ENCODE measurements at places on chromosomes 7 and 10.

DNA sequence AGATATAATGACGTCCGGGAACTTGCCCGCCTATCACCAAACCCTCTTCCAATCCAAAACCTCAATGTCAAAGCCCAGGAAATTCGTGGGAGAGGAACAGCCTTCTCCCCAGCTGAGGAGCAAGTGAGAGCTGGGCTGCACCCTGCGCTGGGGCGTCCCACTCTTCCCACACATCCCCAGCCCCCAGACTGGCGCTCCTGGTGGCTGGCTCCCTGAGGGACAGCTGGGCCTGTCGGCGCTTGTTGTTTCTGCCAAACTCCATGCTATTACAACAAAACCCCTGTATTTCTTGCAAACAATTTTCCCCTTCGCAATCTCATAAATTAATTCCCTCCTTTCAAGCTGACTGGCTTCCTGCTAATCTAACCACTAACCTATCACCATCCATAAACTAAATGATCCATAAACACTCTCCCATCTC, 53.0 kb downstream of the GRID1 start:
- DNase-seq, result no peak

GRCh38 chr10:11799736-11800080, 23.4 kb upstream of the PROSER2 start:
- no peak for DNase-seq

GRCh38 chr7:67771846-67772605, 775.4 kb downstream of the TYW1 start:
- no peak for DNase-seq

DNA sequence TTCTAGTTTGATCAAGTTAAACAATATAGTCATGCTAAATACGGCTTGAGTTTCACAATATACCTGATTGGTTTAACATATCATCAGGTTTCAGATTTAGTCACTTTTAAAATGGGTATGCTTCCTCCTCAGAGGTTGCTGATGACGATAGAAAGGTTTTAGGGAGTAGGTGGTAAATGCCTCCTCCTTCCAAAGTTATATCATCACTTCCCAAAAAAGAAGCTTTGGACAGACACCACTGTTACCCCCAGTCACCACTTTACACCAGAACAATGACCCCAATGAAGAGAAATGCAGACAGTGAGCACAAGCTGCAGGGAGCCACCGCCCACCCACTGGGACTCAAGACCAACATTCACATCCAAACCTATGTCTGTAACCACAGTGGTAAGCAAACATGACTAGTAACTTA, 244.6 kb downstream of the SORCS1 start:
- no peak for DNase-seq

DNA sequence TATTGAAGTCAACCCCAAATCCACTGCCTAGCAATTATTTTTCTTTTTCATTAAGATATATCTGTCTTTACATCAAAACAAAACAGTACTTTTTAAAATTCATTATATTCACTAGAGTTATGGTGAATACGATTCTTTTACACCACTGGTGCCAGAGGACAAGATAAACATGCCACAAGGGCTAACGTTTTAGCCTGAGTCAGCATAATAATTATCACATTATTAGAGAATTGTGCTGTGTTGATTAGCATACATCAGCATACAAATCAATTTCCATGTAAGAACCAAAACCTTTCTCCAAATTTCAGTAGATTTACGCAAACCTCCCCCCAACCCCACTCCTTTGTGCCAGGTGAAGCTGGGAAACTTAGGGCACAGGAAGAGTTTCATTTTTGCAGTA, 131.1 kb upstream of the TMEM106B start:
- no peak for DNase-seq
